ENCODE measurements at places on chromosomes 2 and 18. TPM values are rescaled to one million over a fixed set of nuclear protein-coding genes. Genes with fewer than 3 reads are reported as not detected.

Gene MEIS1
- total RNA-seq, result 158 TPM

Gene REG1B
- total RNA-seq, result not detected

Gene SERPINB13
- 0.20 TPM for total RNA-seq

Gene LYPD6B
- total RNA-seq, result 12.4 TPM

Gene EPAS1
- 1,051 TPM for total RNA-seq

Gene ANKRD53
- 2.5 TPM for total RNA-seq

- no peak for DNase-seq
Observed at GRCh38 chr2:238104691-238105371, 4.7 kb downstream of the ESPNL start.

DNA sequence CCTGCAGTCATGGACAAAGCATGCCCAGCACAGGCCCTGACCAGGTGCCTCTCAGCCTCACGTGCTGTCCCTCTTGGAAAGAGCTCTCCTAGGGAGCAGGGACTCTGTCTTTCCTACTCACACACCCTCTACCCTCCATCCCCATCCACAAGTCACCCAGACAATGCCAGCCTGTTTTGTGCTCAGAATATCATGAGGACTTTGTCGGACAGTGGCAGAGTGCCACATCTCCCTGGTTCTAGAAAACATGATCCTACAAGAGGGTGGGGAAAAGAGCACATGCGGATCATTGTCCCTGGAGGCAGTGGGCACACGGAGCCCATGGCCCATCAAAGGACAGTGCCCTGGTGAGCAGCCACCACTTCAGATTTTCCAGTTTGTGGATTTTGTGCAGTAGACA, 3.7 kb upstream of the MAL start:
- no peak for DNase-seq

DNA sequence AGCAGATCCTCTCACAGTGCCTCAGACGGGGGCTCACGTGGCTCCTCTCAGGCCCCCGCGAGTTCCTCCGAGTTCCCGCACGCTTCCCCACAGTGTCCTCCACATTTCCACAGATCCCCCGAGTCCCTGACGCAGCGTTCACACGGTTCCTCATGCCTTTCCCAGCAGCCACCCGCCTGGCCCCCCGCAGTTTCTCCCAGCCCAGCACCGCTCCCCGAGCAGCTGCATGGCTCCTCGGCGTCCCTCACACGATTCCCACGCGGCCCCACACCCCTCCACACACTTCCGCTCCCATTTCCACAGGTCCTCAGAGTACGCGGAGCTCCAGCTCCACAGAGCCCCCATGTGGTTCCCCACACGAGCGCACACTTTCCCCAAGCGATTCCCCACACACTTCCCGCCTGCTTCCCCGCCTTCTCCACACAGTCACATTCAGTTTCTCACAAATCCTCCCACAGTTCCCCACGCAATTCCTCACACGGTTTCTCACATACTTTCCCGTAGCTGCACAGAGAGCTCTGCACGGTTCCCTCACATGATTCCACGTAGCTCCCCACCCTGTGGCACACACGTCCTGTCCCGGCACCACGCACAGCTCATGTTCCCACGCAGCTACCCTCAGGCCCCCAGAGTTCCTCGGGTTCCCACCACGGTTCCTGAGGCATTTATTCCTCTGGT, 39.9 kb downstream of the KIF1A start:
- DNase-seq, result peak; percentile 18

DNA sequence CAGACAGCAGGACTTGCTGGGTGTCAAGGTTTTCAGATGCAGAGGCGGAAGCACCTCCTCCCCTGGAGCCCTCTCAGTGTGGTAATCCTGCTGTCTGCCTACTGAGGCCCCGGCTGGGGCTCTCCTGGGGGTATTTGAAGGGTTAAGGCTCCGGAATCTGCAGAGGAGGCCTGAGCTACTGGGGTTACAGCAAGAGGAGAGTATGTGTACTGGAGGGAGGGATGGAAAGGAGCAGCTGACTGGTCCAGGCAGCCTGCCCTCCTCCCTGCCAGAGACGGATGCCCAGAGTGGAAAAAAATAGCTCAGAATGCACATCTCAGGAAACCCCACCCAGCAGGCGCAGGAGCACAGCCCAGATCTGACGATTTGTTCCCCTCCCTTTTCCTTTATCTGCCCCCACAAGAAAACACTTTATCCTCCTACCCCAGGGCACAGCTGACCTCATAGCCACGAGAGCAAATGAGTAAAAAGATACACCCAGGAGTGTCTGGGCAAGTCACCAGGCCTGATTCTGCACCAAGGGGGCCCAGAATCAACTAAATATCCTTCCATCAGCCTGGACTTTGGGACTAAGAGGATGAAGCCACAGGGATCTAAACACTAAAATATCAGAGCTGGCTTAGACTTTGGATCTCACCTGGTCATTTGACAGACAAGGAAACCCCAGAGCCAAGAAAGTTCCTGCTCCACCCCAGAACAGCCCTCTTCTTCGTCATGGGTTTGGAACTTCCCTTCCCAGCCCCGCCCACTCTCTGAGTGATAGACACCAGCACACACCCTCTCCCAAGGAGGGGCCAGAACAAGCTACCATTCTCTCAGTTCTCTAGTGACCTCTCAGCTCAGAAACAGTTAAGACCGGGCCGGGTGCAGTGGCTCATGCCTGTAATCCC, 5.5 kb downstream of the TMBIM1 start:
- DNase-seq, result peak; percentile 83

GRCh38 chr2:10193851-10194820, 71.6 kb downstream of the RRM2 start:
- DNase-seq, result peak; percentile 61

- DNase-seq, result peak; percentile 2
Observed at GRCh38 chr2:119119076-119119785, 39.3 kb downstream of the C1QL2 start.

GRCh38 chr2:3738454-3738853, 35.1 kb downstream of the DCDC2C start:
- peak; percentile 43 for DNase-seq

GRCh38 chr18:7812431-7813063, 245.4 kb downstream of the PTPRM start:
- DNase-seq, result no peak

DNA sequence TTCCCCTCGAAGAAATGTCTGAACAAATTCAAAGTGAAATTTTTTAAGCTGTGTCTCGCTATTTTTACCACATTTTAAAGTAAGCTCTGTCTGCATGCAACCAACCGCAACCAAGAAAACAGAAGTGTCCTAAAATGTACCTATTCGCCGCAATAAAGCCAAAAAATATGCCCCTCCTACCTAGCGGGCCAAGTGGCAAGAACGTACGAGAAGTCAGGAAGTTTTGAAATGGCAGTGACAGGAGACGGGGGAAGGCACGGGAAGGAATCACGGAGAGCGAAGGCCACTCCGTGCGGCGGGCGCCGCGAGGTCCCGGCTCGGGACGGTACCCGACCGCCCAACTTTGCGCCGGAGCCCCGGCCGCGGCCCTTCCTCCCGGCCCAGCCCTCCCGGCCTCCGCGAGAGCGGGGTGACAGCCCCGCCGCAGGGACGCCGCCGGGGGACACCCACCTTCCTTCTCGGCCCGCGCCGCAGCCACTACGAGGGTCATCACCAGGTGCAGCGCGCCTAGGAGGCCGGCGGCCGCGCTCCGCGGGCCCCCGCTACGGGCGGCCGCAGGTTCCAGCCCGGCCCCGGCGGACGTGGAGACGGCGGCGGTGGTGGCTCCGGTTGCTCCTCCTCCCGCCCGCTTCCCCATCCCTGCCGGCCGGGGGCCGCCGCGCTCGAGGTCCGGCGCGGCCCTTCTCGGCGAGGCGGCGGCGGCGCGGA, 568 bp downstream of the TMEM131 start:
- no peak for DNase-seq

DNA sequence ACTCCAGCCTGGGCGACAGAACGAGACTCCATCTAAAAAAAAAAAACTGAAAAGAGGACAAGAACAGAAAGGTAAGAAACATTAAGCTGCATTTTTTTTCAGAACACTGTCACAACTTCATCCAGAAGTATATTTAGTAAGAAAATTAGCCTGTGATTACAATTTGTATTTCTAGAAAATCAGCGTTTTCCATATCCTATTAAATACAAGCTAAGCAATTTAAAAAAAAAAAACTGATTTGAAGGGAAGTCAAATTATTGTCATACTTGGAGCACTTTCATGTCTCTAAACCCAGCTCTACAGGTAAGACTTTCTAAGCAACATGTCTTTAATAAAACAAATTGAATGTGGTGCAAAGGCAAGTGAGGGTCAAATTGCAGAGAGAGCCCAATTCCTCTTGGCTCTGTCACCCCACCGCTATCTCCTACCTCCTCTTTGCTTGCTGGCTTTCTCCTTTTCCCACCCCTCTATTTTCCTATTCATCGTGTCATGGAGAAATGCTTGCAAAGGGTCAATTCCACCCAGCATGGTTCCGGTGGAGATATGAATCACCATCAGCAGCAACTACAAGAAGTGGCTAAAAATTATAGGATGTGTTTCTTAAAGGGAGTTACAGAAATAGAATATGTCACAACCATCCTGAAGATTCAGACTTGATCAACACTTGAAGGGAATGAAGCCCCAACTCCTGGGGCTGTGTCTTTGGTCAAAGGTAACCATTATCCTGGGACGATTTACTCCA, 68.4 kb upstream of the BCL11A start:
- DNase-seq, result no peak

DNA sequence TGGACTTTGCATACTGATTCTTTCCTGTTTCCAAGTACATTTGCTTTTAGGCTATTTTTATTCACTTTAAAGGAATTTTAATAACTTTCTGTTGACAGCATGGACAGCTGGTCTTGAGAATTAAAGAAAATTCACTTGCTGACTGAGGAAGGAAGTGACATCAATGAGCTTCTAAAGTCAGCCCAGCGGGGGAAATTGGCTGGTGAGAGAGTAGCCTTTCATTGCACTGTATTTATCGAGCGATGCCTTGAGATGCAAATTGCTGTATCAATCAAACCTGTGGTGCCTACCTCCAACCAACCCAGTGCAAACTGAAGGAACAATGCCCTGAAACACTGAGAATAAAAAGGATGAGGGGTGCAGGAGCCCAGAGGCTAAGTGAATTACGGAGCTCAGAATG, 91.4 kb upstream of the AQP4 start:
- DNase-seq, result peak; percentile 38

- no peak for DNase-seq
Observed at GRCh38 chr2:234061624-234062257, 11.2 kb downstream of the SPP2 start.

GRCh38 chr2:59968441-59968840, 585.0 kb downstream of the BCL11A start:
- DNase-seq, result no peak

DNA sequence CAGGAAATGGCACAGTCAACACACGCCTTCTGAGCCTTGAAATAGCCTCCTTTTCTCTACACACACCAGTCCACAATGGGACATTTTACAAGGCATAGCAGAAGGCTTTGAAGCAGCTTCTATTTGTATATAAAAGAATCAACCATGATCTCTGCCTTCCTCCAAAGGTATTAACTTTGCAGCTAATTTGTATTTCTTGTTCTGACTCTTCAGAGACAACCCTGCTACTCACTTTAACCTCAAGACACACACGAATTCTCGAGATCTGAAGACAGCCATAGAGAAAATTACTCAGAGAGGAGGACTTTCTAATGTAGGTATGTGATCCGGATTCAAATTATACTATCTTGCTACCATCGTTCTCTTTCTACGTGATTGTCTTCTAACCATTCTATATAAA, 104.6 kb downstream of the VIT start:
- DNase-seq, result no peak

DNA sequence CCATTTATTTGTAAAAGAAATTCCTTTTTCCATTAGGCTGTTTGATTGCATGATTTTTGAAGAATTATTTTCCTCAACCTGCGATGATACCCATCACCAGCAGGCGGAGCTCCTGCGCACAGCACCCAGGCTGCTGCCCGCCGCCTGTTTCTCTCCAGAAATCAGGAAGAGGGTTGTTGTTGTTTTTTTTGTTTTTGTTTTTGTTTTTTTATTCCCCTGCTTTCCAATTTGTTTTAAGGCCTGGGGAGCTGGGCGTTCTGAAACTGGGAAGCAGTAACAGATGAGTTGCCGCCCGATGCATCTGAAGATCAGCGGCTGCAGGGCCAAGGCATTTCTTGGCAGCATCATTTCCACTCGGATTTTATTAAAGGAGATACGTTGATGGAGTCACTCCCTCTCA, 132.1 kb downstream of the MBP start:
- peak; percentile 68 for DNase-seq

- DNase-seq, result no peak
Observed at GRCh38 chr2:66435549-66435875, 587 bp downstream of the MEIS1 start.

DNA sequence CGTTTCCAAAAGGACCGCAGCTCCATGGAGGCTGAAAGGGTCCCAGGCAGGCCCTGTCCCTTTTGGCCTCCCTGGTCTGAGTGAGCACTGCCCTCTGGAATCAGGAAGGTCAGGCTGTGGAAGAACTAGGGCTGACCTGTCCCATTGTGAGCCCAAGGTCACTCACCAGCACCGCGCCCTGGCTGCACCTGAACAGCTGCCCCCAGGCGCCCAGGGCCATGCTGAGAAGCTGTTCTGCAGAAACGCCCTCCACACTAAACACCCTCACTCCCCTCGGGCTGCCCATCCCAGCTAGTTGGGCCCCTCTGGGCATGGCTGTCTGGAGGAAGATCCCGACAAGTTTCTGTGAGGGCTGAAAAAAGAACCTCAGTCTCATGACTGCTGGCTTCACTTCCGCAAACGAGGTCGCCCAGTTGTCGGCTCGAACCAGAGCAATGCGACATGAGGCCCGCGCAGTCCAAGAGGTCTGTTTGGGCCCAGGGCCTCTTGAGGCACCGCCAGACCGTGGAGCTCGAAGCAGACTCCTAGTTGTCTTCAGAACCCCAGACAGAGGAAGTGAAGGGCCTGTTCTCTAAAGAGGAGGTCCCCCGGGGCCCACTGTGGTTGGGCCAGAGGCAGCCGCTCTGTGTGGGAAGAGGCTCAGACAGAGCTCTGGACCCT, 64.4 kb downstream of the INPP5D start:
- DNase-seq, result no peak

GRCh38 chr18:41999751-42000150, 44.7 kb downstream of the PIK3C3 start:
- no peak for DNase-seq

GRCh38 chr2:74767618-74768017, 66.3 kb upstream of the HK2 start:
- no peak for DNase-seq

- DNase-seq, result no peak
Observed at GRCh38 chr18:10285283-10285640, 169.2 kb upstream of the APCDD1 start.

DNA sequence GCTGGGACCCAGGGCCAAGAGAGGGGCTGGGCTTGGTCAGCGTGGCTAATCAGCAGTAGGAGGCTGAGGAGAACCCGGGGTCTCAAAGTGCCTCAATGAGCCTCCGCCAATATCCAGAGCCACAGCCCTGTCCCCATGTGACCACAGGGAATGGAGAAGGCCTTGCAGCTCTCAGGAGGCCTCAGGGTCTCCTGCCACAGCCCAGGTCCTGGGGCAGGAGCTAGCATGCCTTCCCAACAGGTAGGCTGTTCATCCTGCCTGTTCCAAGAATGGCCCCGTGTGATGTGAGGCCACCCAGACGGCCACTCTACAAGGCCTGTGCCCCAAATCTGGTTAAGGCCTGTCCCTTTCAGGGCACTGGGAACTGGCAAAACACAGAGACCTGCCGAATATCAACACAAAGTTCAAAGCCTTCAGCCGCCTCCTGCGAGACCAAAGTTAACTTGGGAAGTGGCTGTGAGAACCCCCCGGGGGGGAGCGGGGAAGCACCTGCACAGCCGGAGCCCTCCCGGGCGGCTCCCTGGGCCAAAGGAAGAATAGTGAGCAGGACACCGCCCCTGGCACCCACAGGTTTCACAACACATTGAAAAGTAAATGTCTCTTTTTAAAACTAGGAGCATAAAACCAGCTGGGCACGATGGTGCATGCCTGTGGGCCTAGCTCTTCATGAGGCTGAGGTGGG, 4.5 kb upstream of the LIMS2 start:
- DNase-seq, result no peak
